ENCODE measurements at places on chromosomes 4 and X. TPM values are rescaled to one million over a fixed set of nuclear protein-coding genes. Genes with fewer than 3 reads are reported as not detected.

Gene HEPH
- 13.9 TPM for total RNA-seq

Gene SH3RF1
- 37.0 TPM for total RNA-seq

Gene GAGE12H
- not detected for total RNA-seq

Gene USP38
- 21.6 TPM for total RNA-seq

Gene MAGEA2
- total RNA-seq, result not detected

Gene GRIA3
- total RNA-seq, result 2.6 TPM

Gene CCDC110
- 1.3 TPM for total RNA-seq

Gene UPF3B
- total RNA-seq, result 10.8 TPM

Gene SLC49A3
- total RNA-seq, result 14.4 TPM

Gene CYSLTR1
- 3.6 TPM for total RNA-seq

Gene ASMT
- not detected for total RNA-seq

Gene PCYT1B
- total RNA-seq, result 0.16 TPM

GRCh38 chrX:135416546-135416945 is 5.2 kb upstream of the SMIM10L2A start:
- DNase-seq, result no peak

- DNase-seq, result no peak
These were observed 54.6 kb downstream of the ARHGAP6 start for GRCh38 chrX:11611161-11611560.

GRCh38 chr4:10164877-10165283 is 48.3 kb upstream of the WDR1 start:
- no peak for DNase-seq

DNA sequence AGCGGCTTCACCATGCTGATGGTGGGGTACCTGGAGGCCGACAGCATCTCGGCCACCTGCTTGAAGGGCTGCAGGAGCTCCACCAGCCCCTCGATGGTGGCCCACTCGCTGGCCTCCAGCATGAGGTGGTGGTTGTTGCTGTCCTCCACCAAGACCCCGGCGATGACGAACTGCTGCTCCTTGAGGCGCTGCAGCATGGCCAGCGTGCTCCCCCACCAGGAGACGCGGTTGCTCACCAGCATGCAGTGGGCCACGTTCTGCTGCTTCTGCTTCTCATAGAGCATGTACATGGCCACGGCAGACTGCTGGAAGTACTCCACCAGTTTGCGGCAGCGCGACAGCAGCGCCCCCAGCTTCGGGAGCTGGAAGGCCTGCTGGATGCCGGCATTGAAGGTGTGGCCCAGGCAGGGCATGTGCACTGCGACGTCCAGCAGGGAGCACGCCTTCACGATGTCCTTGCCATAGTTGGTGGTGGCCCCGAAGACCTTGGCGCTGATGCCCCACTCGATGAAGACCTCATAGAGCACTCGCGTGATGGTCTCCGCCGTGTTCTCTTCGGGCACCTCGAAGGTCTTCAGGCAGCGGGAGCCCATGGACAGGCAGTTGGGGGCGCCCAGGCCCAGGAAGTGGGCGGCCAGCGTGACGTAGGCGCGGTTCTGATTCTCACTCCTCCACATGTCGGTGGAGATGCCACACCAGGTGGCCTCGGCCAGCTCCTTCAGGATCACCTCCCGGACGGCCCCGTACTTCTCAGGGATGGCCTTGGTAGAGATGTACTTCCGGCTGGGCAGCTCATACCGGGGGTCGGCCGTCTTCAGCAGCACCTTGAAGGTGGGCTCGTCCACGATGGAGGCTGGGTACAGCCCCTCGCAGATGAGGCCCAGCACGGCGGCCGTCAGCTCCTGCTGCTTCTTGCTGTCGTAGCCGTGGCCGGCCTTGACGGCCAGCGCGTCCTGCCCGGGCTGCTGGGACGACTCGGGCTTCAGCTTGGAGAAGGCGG is 11.0 kb downstream of the DHRSX start:
- no peak for DNase-seq

GRCh38 chrX:41293269-41293668 is 40.7 kb upstream of the DDX3X start:
- no peak for DNase-seq

- no peak for DNase-seq
These were observed 620.4 kb downstream of the ANKRD50 start for GRCh38 chr4:124092101-124092500.

DNA sequence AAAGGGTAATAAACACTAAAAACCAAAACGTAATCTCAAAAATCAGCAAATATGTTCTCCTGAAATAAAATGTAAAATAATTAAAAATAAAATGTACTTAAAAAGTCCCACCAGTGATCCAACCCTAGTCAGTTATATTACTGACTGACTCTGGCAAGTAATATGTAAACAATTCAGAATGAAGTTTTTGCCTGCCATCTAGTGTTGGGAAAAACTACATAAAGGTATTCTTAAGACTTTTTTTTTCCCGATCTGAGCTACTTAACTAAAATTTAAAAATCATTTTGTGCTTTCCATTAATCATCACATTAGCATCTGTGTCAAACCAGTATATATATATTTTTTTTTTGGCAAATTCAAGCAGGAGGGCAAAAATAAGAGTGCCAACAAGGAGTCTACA is 24.0 kb downstream of the RCHY1 start:
- no peak for DNase-seq

DNA sequence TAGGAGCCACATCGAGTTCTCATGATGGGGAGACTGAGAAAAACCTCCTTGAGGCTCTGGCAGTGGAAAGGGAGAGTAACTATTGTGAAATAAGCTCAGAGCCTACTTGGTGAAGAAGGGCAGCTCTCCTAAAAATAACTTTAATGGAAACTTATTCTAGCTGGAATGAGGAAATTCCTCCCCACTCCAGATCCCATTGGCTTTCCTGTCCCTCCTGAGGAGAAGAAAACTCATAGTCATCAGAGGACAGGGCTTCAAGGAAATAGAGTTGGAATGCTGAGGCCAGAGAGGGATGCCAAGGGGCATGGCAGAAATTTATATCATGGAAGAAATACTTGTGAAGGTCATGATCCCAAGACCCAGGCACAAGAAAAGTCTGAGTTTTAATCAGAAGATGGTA is 70.7 kb upstream of the TAPT1 start:
- no peak for DNase-seq

GRCh38 chr4:99759988-99760387 is 56.6 kb upstream of the DAPP1 start:
- DNase-seq, result no peak

GRCh38 chr4:141248029-141248428 is 27.3 kb downstream of the ZNF330 start:
- DNase-seq, result no peak

GRCh38 chr4:151358266-151358665 is 32.9 kb upstream of the SH3D19 start:
- no peak for DNase-seq

DNA sequence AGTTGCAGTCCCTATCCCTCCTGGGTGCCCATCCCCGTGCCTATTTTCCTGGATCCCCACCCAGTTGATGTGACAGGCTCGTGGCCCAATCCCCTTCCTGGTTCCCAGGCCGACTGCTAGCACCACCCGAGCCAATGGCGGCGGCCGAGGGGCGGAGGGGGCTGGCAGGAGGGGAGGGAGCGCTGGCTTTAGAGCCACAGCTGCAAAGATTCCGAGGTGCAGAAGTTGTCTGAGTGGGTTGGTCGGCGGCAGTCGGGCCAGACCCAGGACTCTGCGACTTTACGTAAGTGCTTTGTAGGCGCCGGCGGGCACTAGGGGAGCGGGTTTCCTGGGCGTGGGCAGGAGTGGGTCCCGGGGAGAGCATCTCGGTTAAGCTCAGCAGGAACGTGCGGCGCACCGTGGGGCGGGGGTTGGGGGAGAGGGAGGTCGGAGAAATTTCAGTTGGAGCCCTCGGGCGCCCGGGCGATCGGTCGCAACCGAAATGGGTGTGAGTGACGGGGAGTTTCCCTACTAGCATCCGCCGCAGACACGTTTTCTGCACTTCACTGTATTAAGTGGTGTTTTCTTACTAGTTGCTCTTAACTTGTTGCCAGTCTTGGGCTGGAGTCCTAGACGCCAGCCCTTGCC is at the start of gene PLS3:
PLS3 (plus strand) TSS at position 197 of the 627 bp plus-strand sequence. CDS start 49,077 bp downstream, outside the sequence.
- peak; percentile 59 for DNase-seq

DNA sequence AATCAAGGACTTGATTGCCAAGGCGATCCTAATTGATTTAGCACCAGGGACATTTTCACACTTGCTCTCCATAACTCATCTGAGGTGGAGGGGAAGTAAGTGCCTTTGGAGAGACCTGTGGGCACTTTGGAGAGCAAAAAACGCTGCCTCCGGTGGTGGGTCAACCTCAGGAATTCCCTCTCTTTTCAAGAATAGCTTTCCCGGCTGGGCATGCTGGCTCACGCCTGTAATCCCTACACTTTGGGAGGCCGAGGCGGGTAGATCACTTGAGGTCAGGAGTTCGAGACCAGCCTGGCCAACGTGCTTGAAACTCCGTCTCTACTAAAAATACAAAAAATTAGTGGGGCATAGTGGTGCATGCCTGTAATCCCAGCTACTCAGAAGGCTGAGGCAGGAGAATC is 49.2 kb downstream of the PRPS1 start:
- no peak for DNase-seq

GRCh38 chr4:39655876-39656275 is 17.2 kb upstream of the SMIM14 start:
- no peak for DNase-seq

DNA sequence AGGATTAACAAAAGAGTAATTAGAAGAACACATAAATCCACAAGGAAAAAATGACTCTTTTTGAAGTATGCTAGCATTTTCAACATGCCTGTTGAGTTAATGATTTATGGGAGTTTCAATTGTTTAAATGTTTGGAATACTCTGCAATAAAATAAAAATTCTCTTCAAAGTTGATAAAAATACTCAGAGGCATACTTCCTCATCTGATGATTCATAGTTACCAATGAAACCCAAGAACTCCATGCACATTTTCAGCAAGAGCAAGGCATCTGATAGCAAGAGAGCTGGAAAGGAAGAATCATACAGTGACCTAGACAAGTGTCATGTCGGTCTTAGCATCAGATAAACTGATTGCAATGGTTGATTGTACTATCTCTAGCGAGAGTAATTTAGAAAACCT is 443.7 kb upstream of the ATOH1 start:
- no peak for DNase-seq

DNA sequence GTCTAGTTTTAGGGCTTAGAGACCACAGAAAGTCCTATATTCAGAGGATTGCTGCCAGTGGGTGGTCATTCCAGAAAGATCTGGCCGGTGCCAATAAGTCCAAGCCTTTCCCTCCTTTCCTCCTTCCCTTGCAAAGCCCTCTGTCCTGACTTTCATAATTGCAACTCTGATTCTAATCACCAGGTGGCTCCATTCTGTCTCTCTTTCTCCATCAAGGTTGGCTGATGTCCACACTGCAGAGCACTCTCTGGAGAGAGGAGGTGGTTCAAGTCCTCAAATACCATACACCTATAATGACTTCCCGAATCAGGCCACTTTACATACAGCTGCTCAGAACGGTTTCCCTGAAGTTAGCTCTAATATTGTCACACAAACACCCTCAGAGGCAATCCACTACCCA is 22.4 kb upstream of the ARMCX4 start:
- DNase-seq, result no peak

GRCh38 chr4:104412344-104412743 is 82.3 kb downstream of the CXXC4 start:
- DNase-seq, result no peak

GRCh38 chrX:136473663-136474062 is 14.1 kb upstream of the BRS3 start:
- no peak for DNase-seq

- no peak for DNase-seq
These were observed 16.4 kb downstream of the ZNF732 start for GRCh38 chr4:288891-289290.

DNA sequence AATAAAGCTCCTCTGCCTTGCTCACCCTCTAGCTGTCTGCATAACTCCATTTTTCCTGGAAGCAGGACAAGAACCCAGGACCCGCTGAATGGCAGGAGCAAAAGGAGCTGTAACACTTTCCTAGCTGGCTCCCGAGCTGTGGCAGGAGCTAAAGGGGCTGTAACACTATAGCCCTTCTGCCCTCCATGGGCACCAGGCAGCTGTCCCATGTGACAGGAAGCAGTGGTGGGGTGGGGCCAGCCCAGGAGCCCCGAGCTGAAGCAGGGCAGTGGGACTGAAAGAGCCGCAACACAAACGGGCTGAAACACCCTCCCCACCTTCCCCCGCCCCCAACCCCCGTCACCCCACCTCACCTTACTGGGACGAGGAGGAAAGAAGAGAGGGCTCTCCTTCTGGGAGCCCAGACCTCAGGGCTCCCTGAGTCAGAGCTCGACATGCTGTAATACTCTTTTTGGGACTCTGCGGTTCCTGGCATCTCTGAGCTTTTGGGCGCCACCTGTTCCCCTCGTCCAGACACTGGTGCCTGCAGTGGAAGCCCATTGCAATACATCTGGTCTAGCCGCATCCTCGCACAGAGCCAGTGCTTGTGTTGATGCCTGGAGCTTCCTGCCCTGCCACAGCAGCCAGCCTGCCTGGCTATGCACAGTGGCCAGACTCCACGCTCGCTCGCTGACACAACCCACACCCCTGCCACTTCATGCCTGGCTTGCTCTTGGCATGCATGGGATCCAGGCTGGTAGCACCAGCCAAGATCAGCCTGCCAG is 39.4 kb downstream of the PPM1K start:
- no peak for DNase-seq

- DNase-seq, result no peak
These were observed 17.9 kb upstream of the LAP3 start for GRCh38 chr4:17558941-17559708.

GRCh38 chr4:185244763-185245162 is 35.4 kb downstream of the SNX25 start:
- no peak for DNase-seq

GRCh38 chrX:31092970-31093638 is 21.3 kb upstream of the FTHL17 start:
- DNase-seq, result no peak

DNA sequence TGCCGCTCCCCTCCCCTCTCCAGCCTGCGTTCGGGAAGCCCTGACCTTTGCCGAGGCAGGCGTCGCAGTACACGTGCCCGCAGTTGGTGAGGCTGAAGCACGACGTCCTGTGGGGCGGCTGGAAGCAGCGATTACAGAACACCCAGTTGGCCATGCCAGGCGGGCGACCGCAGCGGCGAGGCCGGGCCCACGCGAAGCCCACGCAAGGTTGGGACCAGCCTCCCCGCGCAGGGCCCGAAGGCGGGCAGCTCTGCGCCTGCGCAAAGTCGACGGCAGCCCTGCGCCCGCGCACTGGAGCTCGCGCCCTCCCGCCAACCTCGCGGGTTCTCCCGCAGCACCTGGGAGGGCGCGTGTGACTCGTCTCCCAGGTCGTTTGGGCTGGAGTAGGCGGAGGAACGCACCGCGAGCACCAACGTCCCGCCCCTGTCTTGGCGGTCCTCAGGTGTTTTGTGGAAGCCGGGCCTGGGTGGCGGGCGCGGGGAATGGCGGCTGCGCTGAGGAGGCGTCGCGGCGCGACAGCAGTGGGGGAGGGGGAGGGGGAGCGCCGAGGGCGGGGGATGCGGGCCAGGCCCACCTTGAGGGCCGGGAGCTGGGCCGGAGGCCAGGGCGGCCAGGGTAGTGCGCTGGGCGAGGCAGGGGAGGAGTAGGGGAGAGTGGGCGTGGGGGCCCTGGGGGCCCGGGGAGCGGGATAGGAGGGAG is at the start of gene RNF212:
RNF212 (minus strand) TSS at position 254 of the 699 bp plus-strand sequence; CDS start at position 154, 100 bp downstream.
- DNase-seq, result no peak

- no peak for DNase-seq
These were observed 76.0 kb upstream of the AP1S2 start for GRCh38 chrX:15930585-15930984.

- DNase-seq, result no peak
These were observed 701 bp upstream of the BCOR start for GRCh38 chrX:40098264-40099054.

Measured in breast epithelium (tissue), 4 donors.